ENCODE measurements at places on chromosomes 6 and 20. TPM values are rescaled to one million over a fixed set of nuclear protein-coding genes. Genes with fewer than 3 reads are reported as not detected.

The HTR1B gene
- total RNA-seq: 0.07 TPM

The CST5 gene
- not detected for total RNA-seq

The ANKRD66 gene
- not detected for total RNA-seq

The HLA-C gene
- total RNA-seq: 54.1 TPM

The POPDC3 gene
- 31.2 TPM for total RNA-seq

The TFAP2C gene
- total RNA-seq: 13.6 TPM

The OOEP gene
- not detected for total RNA-seq

The STXBP5 gene
- total RNA-seq: 12.7 TPM

Data from A549 treated with DMSO at 1 μM for 4 hours (cell line).